ENCODE measurements at places on chromosomes 5 and 9.
A peak's percentile ranks its signal among the peaks of the same experiment; 100 is the strongest.

- no peak for DNase-seq
Observed at GRCh38 chr9:128448746-128449145, 7.1 kb upstream of the ODF2 start.

DNA sequence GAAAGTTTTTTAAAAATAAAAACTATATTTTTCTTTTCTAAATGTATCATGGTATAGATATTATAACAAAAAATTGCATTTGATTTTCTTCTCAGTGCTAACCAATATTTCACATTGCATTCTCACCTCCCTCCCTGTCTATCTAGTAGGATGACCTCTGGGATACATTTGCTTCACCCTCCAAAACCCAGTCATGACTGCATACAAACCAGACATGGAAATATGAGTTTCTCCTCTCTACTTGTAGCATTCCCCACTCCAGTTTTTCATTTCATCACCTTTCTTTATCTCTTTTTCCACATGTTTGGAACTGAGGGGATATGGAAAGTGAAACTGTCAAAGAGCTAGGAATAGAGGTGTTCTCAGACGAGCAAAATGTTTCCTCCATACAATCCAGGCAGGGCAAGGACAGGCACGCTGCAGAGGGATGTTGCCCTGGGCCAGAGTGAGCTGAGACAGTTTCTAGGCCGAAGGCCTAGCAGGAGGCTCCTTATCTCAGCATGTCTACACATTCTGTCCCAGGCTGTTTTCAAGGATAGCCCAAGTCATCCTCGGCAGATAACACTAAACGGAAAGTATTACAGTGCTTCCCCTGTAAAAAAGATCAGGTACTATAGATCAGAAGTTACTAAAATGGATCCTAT lies 46.7 kb downstream of the MEF2C start:
- DNase-seq = no peak

DNA sequence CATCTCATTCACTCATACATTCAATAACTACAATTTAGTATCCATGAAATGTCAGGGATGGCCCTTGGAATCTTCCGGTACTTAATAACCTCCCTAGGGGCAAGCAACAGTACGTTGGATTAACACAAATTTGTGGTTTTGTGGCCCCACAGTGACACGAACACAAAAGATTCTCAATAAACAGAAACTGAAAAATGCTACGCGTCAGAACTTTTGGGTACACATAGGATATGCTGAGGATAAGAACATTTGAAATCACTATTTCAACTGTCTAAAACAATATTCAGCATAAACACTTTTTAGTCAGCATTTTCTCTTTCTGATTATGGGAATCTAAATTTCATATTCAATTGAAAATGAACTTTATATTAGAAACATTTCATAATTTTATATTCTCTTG lies 107.0 kb upstream of the GPR151 start:
- DNase-seq = no peak

DNA sequence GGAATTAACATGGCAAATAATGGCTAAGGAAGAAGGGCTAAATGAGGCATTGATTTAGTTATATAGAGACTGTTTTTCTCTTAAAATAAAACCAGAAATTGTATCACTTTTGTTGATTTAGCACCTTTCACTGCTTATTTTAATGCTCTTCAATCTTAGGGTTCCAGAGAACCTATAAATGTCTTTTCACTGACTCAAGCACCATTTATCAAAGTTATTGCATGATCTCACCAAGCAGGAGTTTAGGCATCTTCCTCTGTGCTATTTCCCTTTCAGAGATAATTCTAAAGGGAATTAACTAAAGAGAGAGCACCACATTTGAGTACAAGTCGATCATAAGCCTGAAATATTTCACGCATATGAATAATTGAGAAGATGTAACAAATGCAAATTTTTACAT lies 357.1 kb downstream of the CDH18 start:
- DNase-seq = no peak

- DNase-seq = no peak
Observed at GRCh38 chr5:55446640-55447351, 88.0 kb downstream of the PLPP1 start.

DNA sequence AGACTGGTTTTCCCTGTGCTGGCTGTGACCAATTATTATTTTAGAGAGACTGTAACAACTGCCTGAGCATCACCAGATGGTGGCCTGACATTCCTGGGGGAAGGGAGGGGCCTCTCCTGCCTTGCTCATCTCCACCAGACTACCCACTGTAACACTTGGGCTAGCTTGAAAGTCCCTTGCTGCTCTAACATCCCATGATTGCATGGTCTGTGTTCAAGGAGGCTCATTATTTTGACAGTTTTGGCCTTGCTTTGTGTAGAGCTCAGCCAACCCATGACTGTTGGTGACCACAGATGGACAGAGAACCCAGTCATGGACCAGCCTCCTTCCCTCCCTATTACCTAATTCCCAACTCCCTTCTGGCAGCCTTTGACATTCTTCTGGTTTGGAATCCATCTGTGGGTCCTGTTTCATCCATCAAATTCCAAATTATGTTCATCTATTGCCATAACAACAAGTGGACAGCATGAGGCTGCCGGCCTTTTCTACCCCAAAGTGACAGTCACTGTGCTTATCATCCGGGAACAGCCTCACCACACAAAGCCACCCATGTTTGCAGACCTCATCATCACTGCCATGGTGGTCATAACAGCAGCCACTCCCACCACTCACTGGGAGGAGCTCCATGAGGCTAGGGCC lies 49.0 kb upstream of the ICE1 start:
- DNase-seq = no peak

GRCh38 chr9:127021664-127022363 lies 100.6 kb downstream of the ANGPTL2 start:
- DNase-seq = no peak

GRCh38 chr9:4986296-4986695 lies 1.2 kb downstream of the JAK2 start:
- no peak for DNase-seq

- peak; percentile 21 for DNase-seq
Observed at GRCh38 chr5:156913719-156914370, 49.2 kb downstream of the TIMD4 start.

- DNase-seq = no peak
Observed at GRCh38 chr9:5787759-5788302, 45.1 kb downstream of the ERMP1 start.

GRCh38 chr5:12652201-12652600 lies 748.0 kb upstream of the CTNND2 start:
- DNase-seq = no peak

DNA sequence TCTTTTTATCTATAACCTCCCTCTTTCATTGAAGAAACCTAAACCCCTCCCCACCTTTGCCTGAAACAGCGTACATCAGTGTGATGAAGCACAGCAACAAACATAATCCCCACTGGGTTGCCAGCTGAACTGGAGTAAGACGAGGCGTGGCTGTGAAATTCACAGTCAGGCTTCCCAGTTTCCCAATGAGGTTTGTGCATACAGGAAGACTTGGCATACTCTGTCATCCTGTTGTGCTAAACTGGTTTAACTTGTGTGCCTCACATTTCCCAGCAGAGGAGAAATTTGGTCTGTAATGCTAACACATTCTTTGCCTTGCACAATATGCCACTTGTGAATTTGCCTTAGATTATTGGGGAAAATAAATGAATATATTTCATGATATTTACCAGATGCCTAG lies 121.5 kb downstream of the SV2C start:
- DNase-seq = no peak

DNA sequence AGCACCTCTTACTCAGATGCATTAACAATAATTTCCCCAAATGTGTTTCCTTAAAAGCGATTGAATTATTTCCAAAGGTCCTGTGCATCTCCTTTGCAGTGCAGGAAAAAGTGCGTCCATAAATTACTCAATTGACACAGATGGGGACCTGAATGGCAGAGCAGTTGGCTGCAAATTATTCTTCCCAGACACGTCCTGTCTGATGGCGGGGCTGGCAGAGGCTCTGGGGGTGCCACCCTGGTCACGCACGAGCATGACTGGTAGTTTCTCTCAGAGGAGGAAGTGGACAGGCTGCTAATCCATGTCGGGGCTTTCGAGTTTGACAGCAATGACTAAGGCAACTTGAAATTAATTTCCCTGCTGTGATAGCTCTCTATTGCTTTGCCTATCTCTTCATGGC lies 264.8 kb upstream of the BRINP1 start:
- DNase-seq = no peak

GRCh38 chr5:89901346-89901745 lies 508.2 kb downstream of the CETN3 start:
- no peak for DNase-seq

- DNase-seq = no peak
Observed at GRCh38 chr9:10661376-10661775, 48.6 kb upstream of the PTPRD start.

GRCh38 chr5:178555771-178556211 lies 34.4 kb downstream of the COL23A1 start:
- DNase-seq = no peak

GRCh38 chr9:135600296-135600817 lies 38.8 kb downstream of the PAEP start:
- DNase-seq = no peak

DNA sequence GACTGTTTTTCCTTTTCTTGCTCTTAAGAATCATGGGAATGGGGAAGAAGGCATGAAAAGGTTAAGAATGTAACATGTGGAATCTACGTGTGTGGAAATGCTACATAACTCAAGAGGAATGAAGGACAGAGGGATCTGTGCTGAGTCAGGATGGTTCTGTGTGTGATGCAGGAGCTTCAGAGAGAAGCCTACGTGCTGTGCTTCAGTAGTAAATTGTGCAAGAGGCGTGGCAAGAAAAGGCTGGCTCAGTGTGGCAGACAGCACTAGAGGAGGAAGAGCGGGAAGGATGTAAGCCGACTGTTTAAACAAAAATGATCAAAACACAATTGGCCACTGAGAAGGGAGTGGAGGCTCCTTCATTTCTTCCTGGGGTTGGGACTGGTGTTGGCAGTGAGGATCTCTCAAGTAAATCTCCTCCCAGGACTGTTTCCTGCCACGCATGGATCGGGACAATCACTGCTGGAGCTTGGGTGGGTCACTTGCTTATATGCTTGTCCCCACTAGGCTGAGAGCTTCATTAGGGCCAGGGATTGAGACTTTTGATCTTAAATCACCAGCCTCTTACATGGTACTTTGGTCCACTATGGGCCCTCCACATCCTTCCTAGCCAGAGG lies 59.4 kb upstream of the BASP1 start:
- no peak for DNase-seq

DNA sequence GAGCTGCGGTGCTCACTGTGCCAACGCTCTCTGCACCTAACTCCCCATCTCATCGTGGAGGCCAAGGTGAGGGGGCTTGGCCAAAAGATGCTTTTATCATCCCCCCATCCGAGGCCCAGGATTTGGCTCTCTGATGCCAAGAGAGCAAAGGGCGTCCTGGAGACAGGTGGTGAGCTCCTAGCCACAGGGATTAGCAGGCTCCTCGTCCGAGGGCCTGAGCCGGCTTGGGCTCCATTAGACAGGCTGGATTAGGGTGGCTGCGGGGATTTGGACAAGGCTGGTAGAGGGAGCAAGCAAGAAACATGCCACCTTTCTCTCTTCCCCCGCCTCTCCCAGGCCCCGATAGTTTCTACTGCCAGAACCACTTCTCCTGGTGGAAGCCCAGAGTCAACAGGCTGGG lies 1.0 kb upstream of the GRM6 start:
- DNase-seq = no peak

DNA sequence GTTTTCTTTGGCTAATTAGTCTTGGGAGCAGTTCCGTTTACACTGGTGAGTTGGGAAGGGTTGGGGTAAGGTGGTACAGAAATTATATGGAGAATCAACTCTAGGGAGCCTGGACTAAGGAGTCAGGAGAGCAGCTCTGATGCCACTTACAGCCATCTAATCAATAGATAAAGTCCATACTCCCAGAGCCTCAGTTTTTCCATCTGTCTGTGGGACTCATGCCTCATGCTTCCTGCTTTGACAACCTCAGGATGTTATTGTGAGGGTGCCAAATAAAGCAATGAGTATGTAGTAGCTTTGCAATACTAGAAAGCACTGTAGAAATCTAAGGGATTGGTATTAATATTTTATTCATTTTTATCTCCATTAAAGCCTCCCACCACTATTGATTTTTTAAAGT lies 105.0 kb downstream of the GALNT10 start:
- DNase-seq = no peak

GRCh38 chr9:19209188-19209587 lies 21.3 kb upstream of the DENND4C start:
- DNase-seq = no peak

GRCh38 chr9:4321554-4321953 lies 21.7 kb upstream of the GLIS3 start:
- DNase-seq = no peak

DNA sequence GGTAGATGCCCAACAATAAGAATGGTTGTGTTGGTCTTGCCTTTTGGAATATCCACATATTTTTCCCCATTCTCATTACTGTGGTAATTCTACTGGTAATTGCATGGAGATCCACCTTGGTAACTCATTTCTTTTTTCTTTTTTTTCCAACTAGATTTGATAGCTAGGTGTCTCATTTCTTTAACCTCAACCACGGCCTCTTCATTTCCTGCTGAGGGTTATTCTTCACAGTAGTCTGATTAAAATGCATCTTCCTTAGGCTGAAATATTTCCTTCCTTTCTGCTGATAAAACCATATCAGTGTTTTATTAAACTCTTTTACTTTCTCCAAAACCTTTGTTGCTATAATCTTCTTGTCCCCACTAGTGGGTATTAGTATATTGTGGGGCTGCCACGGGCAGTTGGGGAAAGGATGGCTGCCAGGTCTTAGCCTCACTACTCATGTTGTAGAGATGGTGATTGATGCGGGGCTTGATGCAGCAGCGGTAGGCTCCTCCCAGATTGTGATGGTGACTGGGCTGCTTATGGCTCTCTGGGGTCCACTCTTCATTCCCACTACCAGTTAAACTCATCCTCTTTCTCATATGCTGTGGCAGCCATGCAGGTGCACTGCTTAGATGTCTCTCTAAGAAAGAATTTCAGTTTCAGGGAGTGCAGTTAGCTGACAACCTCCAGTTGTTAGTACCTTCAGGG lies 35.9 kb downstream of the KIF2A start:
- DNase-seq = no peak

DNA sequence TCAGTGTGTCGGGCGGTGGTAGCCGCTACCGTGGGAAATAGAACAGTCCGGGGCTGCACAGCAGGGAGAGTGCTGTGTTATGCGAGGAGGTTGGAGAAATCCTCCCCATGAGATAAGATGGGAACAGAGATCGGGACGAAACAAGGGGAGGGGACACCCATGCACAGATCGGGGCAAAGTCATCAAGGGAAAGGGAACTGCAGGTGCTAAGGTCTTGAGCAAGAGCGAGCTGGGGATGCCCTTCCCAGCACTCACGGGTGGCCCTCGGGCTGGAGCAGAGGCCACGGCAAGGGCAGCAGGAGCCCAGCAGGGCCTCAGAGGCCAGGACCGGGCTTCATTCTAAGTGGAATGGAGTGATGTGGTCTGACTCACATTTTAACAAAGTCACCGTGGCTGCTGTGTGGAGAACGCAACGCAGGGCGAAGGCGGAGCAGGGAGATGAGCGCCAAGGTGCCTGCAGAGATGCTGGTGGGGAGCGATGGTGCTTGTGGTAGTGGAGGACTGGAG lies 7.7 kb downstream of the IL13 start:
- DNase-seq = no peak

- DNase-seq = no peak
Observed at GRCh38 chr9:4810565-4810964, 17.8 kb downstream of the RCL1 start.

- DNase-seq = no peak
Observed at GRCh38 chr5:14038341-14038959, 94.0 kb upstream of the DNAH5 start.
